NB4 (cell line): ENCODE measurements at places on chromosomes 7 and 10.

DNA sequence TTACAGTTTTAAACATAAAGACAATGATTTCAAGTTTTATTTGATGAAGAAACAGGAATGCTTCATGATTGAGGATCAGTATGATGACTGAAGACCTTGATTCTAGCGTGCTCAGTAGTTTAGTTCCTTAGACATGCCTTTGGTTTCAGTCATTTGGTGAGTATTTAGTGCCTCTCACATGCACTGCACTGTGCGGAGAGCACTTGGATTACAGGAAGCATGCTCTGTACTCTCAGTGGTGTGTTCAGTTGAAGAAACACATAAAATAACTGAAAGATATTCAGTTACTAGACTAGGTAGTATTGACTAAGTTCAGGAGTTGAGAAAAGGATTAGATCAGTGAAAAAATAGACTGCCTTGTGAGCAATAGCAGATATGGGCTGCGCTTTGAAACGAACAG, 25.5 kb downstream of the RBM17 start:
- DNase-seq, result no peak

- DNase-seq, result peak; percentile 82
Observed at GRCh38 chr10:117175901-117176534, 21.3 kb upstream of the KCNK18 start.

DNA sequence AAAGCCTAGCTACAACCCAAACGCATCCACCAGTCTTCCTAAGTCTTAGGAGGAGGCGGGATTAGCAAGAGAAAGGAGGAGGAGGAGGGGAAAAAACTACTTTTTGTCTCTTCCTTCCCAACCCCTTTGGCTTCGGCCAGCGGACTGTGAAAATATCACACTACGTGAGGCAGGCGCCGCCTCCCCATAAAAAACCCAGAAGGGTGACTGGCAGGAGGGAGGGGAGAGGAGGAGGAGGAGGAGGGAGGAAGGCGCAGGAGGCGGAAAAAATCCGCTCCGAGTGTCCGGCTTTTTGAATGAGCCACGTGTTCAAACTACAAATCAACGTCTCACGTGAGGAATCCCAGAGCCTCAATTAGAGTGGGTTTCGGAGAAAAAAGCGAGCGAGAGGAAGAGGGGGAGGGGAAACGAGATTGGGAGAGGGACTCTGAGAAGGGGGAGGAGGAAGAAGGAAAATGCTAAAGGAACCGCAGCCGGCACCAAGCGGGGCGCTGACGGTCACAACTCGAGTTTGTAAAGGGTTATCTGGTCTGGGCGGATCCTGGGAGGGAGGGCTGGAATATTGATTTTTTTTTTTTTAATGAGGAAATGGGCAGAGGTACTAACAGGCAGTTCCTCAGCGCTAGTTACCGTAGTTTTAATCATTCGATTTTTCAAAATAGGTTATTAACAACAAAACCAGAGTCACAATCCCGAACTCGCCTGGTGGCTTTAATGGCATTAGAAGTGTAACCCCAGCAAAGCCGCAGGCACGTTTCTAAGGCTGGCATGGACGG, at the start of gene IGF2BP3:
Gene IGF2BP3 (minus strand): TSS at position 162 of the 776 bp plus-strand sequence. CDS start 381 bp downstream, outside the sequence.
- DNase-seq, result peak; percentile 99

GRCh38 chr10:47087667-47088066, 176.4 kb downstream of the PTPN20 start:
- no peak for DNase-seq

DNA sequence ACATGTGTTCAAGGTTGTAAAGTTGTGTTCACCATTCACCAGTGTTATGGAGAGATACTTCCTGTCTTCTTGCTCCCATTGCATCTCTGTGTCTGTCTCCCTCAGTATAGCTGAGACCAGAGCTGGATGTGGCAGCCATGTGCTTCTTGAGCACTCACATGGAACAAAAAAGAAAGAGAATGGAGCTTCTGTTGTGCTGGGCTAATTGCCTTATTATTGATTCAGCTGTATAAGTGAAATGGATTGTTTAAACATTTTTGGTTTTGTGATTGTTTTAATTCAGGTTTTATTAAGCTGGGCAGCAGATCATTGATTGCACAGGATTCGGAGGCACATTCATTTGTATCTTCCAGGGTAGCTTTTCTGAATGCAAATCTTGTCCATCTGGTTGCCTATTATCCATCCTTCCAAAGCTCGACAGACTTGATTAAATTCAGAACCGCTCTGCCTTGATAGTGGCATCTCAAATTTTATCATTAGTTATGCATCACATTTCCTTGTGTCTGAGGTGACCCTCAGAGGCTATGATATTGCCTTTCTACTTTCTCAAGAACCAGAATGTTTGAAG, 119.9 kb downstream of the CCNY start:
- no peak for DNase-seq
